GM04504 (cell line): ENCODE measurements at places on chromosomes 7 and 10.

GRCh38 chr7:113819474-113819873 lies 99.3 kb downstream of the PPP1R3A start:
- no peak for DNase-seq

GRCh38 chr10:63866075-63866746 lies 345.0 kb downstream of the REEP3 start:
- peak; percentile 17 for DNase-seq

DNA sequence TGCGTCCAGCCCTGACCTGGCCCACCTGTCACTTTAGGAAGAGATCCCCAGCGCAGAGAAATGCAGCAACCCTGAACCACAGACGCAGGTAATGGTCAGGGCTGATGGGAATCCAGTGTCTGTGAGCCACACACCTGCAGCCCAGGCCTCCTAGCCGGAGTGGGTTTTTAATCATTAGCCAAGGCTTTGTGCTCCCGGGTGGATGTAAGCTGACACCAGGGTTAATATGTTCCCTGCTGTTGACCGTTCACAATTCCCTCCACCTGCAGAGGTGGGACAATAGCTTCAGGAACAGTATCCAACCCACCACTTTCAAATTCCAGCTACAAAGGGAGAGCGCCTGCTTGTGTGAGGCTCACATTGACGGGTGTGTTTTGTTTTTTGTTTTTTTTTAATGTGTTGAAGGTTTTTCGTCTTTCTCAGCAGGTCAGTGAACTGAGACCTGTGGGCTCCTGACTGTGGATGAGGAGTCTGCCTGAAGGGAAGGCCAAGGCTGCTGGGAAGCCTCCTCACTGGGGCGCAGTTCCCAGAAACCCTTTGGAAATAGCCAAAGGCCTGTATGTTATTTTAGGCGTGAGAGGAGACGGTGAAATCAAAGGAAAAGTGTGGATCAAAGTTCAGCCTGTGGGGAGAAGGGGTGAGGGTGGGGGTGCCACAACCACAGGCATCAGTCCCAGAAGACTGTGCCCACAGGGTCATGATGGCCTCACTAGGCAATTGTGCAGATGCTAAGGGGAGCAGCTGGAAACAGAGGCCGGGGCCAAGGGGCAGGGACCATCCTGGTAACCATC lies 111.1 kb downstream of the TNS3 start:
- DNase-seq, result no peak

DNA sequence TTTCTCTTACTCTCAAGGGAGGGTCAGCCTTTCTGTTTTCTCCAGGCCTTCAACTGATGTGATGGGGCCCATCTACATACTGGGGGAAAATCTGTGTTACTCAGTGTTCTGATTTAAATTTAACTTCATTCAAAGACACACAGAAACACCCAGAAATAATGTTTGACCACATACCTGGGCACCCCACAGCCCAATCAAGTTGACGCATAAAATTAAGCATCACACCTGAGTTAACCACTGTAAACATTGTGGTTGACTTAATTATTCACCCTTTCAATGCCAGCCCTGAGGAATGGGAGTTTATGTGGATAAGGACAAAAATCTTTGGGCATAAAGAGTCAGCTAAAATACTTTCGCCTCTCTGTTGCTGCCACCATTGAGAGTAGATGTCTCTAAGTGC lies 10.0 kb upstream of the CHN2 start:
- no peak for DNase-seq

- DNase-seq, result no peak
Observed at GRCh38 chr7:137342828-137343261, 688 bp downstream of the PTN start.

GRCh38 chr7:123208793-123209192 lies 9.0 kb upstream of the SLC13A1 start:
- no peak for DNase-seq

DNA sequence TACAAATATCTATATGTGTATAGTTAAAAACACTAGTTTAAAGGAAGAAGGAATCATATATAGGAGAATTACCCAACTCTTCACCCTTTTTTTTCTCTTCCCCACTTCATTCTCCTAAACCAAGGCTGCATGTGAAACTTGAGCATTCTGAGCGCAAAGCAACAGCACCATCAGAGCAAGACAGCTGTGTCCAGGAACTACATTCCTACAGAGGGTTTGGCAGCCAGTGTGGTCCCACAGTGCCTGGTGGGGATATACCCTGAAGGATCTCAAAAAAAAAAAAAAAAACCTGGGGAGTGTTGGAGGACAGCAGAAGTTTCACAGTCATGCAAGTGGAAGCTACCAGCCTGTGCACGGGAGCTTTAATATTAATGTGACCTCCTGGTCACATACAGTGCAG lies 310.4 kb downstream of the CTNNA3 start:
- DNase-seq, result no peak

- no peak for DNase-seq
Observed at GRCh38 chr10:65419629-65420028, 1506.2 kb upstream of the LRRTM3 start.

GRCh38 chr7:46215987-46216567 lies 295.0 kb upstream of the IGFBP3 start:
- DNase-seq, result no peak

GRCh38 chr7:17093461-17093860 lies 205.0 kb upstream of the AHR start:
- DNase-seq, result no peak

- no peak for DNase-seq
Observed at GRCh38 chr7:130384841-130385599, 4.7 kb downstream of the CPA1 start.

DNA sequence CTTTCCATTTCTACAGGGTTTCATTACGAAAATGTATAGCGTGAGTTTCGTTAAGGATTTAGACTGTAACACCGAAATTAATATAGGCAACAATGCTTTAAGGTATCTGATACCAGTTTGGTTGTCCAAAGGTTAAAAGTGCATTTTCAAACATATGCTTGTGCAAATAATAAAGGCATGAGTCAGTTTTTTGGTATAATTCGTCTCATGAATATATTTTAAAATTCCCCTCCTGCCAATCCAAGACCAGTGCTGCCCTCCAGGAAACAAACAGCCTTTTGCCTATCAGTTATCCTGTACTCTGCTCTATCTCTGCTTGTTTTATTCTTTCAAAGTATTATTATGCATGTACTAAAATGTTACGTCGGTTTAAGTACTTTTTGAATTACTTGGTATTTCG lies 2.0 kb downstream of the LCOR start:
- no peak for DNase-seq

GRCh38 chr10:124562425-124563060 lies 100.9 kb downstream of the LHPP start:
- no peak for DNase-seq

DNA sequence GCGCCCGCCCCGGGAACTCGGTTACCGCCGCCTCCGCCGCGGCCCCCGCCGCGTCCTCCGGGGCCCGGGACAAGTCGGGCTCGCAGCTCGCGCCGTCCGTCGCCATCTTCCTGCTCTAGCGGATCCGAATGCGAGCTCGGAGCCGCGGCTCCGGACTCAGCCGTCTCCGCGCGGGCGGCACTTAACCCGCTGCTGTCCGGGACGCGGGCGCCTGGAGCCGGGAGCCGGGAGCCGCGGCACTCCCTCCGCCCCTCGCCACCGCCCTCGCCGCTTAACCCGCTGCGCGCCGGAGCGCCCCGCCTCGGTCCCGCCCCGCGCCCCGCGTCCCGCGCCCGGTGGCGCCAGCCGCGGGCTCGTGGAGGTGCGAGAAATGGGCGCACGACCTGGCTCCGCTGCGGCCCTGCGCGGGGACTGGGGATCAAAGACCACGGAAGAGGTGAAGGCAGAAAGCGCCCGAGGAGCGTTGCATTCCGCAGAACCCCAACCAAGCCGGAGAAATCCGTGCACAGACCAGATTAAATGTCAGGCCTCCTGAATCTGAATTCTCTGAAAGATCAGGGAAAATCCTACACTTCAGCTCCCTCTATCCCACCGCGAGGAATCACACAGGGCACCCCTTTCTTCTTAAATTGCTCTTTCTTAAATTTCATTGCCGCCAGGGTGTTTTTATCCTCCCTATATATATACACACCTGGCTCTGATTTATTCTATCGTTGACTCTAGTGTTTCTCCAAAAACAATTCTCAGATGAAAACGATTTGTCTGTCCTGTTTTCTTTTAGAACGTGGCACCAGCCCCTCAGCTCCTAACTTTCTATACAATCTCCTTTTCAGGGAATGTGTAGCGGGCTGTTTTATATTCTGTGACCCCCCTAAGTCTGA lies at the start of gene CTTNBP2:
TSS of gene CTTNBP2 (minus strand) at position 132 of the 881 bp plus-strand sequence. CDS start at position 106, 26 bp downstream.
- peak; percentile 11 for DNase-seq

- no peak for DNase-seq
Observed at GRCh38 chr10:31464552-31464951, 145.5 kb downstream of the ZEB1 start.

DNA sequence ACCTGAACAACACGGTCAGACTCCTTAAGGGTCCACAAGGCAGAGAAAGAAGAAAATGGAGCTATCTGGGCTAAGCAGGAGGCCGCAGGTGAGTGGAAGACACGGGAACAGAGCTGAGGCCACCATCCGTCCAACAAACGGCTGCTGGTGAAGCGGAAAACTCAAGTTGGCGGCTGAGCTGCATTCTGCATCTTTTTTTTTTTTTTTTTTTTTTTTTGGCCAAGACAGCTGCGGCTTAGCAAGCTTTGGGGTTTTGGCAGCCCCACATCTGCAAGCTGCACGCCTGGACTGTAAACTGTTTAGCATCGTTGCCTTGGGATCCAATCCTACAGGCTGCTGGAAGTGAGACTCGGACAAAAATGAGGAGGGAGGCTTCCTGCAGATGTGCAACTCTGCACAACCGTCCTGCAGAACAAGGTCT lies 37.4 kb downstream of the RGS10 start:
- DNase-seq, result no peak

GRCh38 chr10:95655571-95656290 lies 780 bp downstream of the ALDH18A1 start:
- DNase-seq, result peak; percentile 9

DNA sequence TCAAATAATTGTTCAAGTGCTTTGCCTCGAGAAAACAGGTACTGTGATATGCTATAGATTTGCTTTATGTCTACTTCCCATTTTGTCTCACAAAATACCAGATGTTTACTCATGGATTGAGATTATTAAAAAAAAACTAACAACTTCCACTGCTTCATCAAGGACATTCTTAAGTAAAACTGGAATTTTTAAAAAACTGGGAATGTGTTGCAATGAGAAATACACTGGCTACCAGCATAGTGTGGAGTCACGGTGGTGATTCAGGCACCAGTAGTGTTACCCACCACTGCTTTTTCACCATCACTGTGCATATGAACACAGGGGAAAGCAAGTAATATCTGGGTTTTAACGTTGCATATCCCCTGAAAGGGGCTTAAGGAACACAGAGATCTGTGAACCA lies 21.2 kb downstream of the FIGNL1 start:
- DNase-seq, result no peak

- no peak for DNase-seq
Observed at GRCh38 chr10:113921561-113922370, 67.3 kb downstream of the NHLRC2 start.

- DNase-seq, result no peak
Observed at GRCh38 chr7:45988405-45989057, 67.5 kb upstream of the IGFBP3 start.

GRCh38 chr10:88270871-88271713 lies 312.0 kb downstream of the RNLS start:
- peak; percentile 38 for DNase-seq

- DNase-seq, result no peak
Observed at GRCh38 chr7:118087126-118087525, 96.8 kb upstream of the LSM8 start.

GRCh38 chr7:151404216-151405011 lies 5.4 kb downstream of the WDR86 start:
- no peak for DNase-seq

- DNase-seq, result no peak
Observed at GRCh38 chr10:49614242-49615198, 683 bp downstream of the CHAT start.

- peak; percentile 14 for DNase-seq
Observed at GRCh38 chr7:92916770-92917224, 80.4 kb upstream of the CDK6 start.
